ENCODE measurements at places on chromosomes 5 and 9.

DNA sequence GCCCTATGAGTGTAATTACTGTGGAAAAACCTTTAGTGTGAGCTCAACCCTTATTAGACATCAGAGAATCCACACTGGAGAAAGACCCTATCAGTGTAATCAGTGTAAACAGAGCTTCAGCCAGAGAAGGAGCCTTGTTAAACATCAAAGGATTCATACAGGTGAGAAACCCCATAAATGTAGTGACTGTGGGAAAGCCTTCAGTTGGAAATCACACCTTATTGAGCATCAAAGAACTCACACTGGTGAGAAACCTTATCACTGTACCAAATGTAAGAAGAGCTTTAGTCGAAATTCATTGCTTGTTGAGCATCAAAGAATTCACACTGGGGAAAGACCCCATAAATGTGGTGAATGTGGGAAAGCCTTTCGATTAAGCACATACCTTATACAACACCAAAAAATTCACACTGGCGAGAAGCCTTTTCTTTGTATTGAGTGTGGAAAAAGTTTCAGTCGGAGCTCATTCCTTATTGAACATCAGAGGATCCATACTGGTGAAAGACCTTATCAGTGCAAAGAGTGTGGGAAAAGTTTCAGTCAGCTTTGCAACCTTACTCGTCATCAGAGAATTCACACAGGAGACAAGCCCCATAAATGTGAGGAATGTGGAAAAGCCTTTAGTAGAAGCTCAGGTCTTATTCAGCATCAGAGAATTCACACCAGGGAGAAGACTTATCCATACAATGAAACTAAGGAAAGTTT lies 9.9 kb downstream of the ZNF189 start:
- DNase-seq = no peak

DNA sequence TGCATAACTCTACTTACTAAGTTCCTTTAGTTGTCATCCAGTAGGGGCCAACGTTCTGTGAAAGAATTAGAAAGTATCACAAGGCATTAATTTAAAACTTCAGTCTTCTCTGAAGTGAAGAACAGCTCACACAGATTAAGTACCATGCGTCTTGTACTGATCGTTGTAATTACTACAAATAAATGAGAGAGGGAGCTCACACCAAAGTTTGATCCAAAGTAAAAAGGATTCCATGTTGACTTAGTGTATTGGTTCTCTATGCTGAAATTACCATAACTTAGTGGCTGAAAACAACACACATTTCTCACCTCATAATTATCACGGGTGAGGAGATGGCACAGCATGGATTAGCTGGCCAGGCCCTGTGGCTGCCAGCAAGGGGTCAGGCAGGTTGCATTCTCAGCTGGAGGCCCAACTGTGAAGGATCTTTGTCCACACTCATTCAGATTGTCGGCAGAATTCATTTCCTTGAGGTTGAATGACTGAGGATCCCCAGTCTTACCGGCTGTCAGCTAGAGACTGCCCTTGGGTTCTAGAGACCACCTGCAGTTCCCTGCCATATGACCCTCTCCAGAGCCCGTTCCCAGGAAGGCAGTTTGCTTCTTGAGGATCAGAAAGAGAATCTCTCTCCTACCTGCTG lies 169.1 kb downstream of the YTHDC2 start:
- DNase-seq = no peak

GRCh38 chr9:22383718-22384117 lies 62.9 kb upstream of the DMRTA1 start:
- no peak for DNase-seq

GRCh38 chr5:6581090-6581489 lies 51.8 kb downstream of the NSUN2 start:
- no peak for DNase-seq

GRCh38 chr9:18056269-18056992 lies 417.5 kb upstream of the ADAMTSL1 start:
- DNase-seq = no peak

DNA sequence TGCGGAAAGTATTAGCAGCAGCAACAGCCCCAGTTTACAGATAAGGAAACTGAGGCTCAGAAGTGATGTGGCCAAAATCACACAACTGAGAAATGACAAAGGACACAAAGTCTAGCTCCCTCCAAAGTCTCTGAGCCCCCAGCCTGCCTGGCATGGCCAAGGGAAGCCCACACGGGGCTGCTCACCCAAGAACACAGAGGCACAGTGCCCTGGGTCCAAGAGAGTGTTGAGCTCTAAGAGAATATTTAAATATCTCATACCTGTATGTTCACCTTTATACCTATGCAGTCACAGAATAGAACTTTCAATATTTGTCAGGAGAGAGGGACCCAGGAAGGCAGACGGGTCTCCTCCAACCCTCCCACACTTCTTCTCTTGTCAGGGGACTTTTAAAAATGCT lies 16.6 kb downstream of the VAV2 start:
- no peak for DNase-seq

DNA sequence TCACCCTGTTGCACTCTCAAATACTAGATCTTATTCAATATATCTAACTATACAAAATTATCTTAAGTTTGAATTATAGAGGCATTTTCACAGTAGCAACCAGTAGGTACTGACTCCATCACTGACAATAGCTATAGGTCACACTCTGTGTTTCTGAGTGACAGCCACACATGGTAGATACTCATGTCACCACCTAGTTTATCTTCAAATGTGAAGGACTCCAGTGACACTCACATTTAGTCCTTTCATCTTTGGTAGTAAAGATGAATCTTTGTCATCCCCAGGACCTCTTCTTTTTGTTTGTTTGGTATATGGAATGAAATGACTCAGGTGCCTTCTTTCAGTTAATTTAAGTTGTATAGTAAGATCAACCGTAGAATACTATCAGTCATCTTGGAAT lies 102.5 kb upstream of the DHFR start:
- DNase-seq = no peak

GRCh38 chr9:85089188-85089969 lies 419.9 kb downstream of the NTRK2 start:
- no peak for DNase-seq

DNA sequence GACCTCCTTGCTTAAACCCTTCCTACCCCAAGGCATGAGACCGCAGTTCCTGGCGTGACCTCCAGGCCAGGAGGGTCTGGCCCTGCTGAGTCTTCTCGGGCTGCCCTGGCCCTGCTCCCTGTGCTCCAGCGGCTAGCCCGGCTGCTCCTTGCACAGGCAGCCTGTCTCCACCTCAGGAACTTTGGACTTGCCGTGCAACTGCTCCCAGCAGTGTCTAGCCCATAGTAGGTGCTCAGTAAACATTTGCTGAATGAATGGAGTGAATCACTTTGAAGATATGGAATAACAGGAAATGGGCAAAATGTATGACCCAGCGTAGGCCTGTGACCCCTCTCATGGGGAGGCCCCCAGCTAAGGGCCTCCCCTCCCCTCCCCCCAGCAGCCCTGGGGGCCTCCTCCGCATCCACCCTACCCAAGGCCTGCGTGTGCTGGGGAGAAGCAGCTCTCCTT lies 127.1 kb downstream of the ZNF354C start:
- DNase-seq = no peak

DNA sequence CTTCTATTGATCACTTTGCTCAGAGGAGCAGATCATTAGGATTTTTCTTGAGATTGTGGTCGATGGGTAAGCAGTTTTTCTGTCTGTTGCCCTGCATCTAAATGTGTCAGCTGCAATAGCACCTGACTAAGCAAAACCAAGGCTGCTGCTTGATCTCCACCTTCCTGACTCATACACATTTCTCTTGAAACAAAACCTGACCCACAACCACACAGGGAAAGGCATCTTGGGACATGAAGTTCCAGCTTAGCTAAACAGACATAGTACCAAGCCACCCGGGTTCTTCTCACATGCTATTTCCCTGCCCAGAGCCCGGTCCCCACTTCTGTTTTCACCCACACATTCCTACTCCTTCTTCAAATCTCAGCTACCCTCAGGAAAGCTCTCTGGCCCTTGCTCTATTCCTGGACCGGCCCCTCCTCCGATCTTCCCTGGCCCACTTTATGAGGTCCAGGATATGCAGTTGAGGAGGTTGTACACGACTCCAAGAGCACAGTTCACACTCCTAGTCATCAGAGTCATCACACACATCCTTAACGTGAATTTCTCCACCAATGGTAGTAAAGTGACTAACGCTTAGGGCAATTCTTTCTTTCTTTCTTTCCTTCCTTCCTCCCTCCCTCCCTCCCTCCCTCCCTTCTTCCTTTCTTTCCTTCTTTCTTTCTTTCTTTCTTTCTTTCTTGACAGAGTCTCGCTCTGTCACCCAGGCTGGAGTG lies 16.0 kb upstream of the ZBTB43 start:
- no peak for DNase-seq

GRCh38 chr9:117315236-117315635 lies 99.6 kb downstream of the ASTN2 start:
- DNase-seq = no peak

DNA sequence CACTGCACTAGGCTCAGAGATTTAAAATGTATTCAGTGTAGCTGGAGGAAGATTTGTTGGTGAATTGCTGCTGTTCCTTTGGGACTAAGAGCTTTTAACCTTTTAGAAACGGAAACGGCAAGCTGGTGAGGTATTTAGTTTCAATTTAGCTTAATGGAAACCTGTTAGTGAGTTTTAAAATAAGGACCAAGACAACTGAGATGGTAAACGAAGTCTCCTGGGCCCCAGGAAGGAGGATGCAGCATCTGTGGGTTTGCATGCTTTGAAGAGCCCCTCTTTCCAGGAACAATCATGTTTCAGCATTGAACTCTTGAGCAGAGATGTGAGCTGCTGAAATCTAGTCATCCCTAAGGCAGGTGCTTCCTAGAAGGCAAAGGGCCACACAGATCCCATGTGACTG lies 16.5 kb downstream of the DNAI1 start:
- DNase-seq = no peak

DNA sequence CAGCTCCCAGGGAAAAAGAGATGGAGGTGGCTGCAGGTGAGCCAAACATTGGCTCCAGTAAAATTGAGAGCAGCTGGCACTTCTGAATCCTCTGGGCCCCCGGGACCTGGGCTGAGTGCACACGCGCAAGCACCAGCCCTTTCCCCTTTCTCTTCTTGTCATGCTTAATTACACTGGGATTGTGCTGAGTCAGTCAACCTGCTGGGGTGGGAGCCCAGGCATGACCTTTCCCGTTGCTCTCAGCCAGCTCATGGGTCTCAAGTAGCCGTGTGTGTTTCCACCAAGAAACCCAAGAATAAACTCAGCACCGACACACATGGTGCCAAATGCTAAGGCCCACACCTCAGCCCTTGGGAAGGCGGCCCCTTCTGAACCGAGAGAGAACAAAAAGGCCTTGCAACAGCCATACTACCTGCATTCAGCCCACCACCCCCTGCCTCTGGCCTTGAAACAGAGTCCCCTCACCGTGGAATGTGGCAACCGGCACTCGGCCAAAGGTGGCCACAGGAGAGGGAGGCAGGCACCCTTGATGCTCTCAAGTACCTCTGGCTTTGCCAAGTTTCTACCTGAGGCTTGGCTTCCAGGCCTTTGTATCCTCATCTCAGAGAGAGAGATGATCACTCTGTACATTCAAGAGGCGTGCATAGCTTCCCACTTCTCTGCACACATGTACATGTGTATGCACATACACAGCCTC lies 28.1 kb downstream of the SLIT3 start:
- no peak for DNase-seq

DNA sequence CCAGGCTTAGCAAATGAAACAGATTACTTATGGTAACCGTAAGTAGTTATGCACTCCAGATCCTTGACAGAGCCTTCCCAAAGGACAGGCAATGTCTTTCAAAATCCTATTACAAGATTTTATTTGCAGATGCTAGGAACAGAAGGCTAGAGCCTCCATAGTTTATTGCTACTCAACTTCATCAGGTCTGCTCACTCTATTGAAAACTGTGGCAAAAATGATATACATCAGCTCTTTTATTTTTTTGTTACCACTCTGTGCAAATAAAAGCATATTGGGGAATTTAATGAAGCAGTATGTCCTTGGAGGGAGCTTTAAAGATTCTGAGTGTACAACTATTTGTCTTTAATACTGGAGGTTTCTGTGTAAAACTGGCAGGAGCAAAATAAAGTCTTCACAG lies 46.5 kb downstream of the SLC44A1 start:
- no peak for DNase-seq

- DNase-seq = peak; percentile 78
These were observed 15.8 kb downstream of the CWC27 start for GRCh38 chr5:64784451-64785025.

DNA sequence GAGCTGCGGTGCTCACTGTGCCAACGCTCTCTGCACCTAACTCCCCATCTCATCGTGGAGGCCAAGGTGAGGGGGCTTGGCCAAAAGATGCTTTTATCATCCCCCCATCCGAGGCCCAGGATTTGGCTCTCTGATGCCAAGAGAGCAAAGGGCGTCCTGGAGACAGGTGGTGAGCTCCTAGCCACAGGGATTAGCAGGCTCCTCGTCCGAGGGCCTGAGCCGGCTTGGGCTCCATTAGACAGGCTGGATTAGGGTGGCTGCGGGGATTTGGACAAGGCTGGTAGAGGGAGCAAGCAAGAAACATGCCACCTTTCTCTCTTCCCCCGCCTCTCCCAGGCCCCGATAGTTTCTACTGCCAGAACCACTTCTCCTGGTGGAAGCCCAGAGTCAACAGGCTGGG lies 1.0 kb upstream of the GRM6 start:
- no peak for DNase-seq

DNA sequence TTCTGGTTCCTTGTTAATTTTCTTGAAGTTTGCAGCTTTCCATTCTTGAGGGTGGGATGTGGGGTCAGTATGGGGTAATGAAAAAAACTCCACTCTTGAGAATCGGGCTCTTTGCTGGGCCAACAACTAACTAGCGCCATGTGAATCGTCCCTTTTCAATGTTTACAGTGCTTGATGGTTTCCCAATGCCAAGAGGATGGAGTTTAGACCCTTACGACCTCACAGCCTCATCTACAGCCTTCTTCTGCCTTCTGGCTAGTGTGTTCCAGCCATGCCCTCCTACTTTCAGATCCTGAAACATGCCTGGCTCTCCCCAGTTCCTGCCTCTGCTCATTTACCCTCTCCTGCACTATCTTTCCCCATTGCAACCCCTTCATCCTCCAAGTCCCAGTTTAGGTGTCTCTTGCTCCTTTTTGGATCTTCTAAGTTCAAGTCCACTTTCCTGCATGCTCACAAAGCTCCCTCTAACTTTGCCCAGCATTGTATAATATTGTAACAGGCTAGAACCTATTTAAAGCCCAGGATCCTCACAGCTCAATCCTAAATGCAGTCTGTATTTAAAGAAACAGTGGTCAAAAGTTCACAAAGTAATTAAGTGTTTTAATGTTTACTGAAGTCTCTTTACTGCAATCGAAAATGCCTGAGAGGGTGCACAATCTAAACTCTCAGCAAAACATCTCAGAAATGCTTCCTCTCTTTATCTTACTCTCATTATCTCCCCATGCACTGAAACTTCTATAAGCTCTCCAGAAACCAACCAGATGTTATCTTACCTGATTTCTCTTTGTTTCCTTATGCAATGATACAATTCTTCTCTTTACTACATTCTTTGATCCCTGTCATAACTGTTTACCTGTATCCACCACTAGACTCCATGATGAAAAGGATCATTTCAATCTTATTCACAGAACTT lies 20.6 kb upstream of the CAST start:
- DNase-seq = no peak

All from CD4-positive, alpha-beta T cell treated with Interleukin-10 for 1 hour (primary cell).